ENCODE measurements at places on chromosomes 12 and 14.

- no peak for DNase-seq
Observed at GRCh38 chr14:76696361-76696760, 64.9 kb upstream of the VASH1 start.

DNA sequence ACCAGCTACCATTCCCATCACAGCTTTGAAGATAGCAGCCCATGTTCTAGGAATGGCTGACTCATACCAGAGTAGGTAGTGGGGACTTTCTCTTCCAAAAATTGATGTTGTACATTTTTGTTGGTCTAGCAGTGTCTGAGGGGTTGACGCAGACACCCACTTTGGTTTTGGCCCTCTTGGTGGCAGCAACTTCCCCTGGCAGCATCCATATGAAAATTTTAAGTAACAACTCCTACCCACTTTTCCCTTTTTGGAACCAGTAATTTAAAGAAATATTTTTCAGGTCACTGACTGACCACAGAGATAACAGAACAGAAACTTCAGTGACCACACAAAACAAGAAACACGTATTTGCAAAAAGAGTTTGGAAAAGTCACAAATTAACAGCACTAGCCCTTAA, 162.0 kb upstream of the TMCC3 start:
- no peak for DNase-seq

GRCh38 chr14:22737052-22737451, 29.4 kb upstream of the OXA1L start:
- DNase-seq: peak; percentile 57

GRCh38 chr12:104521731-104522130, 65.0 kb downstream of the CHST11 start:
- DNase-seq: no peak

DNA sequence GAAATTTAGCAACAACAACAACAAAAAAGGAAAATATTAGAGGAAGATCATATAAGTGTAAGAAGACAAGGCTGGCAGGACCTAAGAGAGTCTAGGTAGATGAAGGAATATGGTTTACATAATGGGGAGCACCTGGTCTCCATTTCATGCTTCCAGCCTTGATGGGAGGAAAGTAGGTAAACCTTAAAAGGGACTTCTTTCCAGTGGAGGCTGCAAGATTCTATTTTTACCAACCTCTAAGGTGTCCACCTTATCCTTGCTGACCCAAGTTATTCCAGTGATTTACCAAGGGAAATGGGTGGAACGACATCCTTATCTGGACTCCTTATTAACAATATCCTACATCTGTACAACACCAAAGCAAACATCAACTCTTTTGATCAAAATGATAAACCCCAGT, 30.0 kb downstream of the DAD1 start:
- DNase-seq: no peak

DNA sequence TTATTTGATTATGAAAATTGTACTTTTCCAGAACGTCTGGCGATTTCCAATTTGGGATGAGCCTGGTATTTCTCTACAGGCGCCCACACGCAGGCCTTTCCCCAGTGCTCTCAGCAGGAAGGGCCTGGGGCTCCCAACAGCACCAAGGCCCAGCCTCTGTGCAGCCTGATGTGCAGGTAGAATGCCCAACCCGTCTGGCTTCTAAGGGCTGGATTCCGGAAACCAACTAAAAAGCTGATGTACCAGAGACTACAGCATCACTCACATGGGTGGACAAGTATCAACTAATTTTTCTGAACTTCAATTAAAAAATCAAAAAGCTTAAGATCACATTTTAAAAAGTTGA, 25.8 kb downstream of the CDC42BPB start:
- DNase-seq: no peak

- DNase-seq: no peak
Observed at GRCh38 chr14:68624541-68625220, 168.2 kb downstream of the ZFP36L1 start.

DNA sequence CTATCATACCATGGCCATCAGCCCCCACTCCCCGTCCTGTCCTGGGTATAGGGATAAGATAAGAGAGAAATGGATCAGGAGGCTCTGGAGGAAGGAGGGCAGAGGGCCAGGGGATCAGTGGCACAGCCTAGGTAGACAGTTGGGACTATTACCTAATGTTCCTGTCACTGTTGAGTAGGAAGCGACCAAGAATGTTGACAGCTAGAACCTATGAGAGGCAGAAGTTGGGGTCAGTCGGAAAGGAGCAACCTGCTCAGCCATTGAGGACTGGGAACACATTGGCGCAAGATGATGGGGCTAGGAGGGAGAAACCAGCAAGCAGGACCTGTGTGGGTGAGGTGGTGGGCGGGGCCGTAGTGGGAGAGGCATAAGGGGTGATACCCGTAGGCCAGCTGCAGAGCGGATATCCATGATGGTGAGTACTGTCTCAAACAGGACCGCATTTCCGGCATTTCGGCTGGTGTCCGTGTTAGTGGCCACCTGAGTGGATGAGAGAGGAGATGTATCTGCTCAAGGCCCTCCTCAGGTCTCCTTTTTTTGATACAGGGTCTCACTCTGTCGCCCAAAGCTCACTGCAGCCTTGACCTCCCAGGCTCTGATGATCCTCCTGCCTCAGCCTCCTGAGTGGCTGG, 3.3 kb downstream of the AP1G2 start:
- no peak for DNase-seq

DNA sequence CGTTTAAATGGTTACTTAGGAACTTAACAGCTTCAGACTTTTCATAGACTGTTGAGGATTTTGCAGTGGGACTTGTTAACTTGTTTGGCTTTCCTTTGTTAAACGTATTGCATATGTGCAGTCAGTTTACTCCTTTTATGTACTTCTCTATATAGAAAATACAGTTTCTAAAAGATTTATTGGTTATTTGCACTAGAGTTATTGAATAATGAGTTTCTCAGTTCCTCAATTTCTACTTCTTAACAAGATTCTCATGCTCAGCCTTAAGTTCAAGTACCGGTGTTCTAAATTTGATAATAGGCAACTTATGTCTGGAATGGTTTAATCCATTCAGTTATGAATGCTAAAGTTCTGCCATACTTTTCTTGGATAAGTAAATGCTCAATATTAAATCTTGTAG, 919 bp downstream of the PSMA3 start:
- no peak for DNase-seq

GRCh38 chr12:129534966-129535750, 368.7 kb downstream of the TMEM132D start:
- DNase-seq: no peak

GRCh38 chr14:94562022-94562421, 780 bp downstream of the SERPINA4 start:
- DNase-seq: no peak

DNA sequence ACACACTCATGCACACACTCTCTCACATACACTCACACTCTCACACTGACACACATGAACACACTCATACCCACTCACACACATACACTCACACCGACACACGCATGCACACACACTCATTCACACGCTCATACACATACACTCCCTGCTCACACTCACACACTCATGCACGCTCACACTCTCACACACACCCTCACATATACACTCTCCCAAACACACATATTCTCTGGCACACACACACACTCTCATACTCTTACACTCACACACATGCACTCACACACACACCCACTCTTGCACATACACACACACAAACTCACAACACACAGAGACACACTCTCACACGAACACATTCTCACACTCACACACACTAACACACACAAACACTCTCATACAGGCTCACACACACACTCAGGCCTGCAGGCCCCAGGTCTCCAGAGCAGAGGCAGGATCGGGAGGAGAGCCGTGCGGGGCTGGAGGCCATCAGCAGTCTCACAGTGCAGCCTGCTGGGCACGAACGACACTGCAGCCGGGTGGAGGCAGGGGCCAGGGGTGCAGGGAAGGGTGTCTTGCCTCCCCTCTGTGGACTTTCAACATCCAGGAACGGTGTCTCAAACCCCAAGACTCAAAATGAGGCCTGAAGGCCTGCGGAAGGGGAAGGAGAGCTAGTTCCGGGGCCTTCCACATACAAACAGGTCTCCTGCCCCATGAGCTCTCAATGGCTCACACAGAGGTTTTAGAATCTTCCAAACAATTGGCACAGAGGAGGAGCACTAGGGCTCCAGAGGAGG, 148.7 kb downstream of the ANO2 start:
- no peak for DNase-seq

- no peak for DNase-seq
Observed at GRCh38 chr12:19965196-19966038, 402.9 kb upstream of the PDE3A start.

- DNase-seq: no peak
Observed at GRCh38 chr12:64070454-64070853, 151.6 kb downstream of the KICS2 start.

All from GM19239 (cell line).